Adrenal gland (tissue), 19 donors: ENCODE measurements at places on chromosomes 11 and 22. TPM values are rescaled to one million over a fixed set of nuclear protein-coding genes. Genes with fewer than 3 reads are reported as not detected.

DNA sequence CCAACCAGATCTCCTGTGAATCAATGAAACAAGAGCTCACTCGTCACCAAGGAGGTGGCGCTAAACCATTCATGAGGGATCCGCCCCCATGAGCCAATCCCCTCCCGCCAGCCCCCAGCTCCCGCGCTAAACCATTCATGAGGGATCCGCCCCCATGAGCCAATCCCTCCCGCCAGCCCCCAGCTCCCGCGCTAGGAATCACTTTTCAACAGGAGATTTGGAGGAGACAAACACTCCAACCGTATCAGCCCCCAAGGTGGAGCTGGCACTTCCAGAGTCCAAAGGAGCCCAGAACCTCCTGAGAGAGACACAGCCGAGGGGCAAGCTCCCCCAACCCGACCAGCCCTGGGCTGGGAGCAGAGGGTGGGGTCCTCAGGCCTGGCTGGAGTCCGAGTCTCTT is 40.9 kb upstream of the PRR5 start:
- DNase-seq: no peak

Gene ATP5MG
- 51.8 TPM for total RNA-seq

DNA sequence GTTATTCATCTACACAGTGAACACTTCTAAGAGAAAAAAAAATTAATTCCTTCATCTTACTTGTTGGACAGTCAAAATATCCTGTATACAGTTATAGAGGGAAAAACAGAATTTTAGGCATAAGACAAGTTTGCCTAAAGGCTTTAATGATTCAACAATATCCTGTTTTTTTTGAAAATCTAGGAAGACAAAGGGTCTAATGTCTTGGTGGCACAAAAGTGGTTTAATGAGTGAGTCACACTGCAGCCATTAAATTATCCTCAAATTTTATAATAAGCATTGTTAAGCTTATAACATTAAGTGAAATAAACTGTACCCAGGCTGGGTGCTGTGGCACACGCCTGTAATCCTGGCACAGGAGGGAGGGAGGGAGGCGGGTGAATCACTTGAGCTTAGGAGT is 72.9 kb downstream of the GAB2 start:
- no peak for DNase-seq

- no peak for DNase-seq
Measured at GRCh38 chr11:62652161-62653006, 718 bp downstream of the INTS5 start.

Gene SLC1A2
- total RNA-seq: 517 TPM
